T-helper 2 cell treated with Interferon-gamma antibody and Interleukin-4, amounts not matched to agents 5 μg/mL and 100 μg/mL, for 36 hours (primary cell): ENCODE measurements at places on chromosomes 7 and 10.

- no peak for DNase-seq
Measured at GRCh38 chr10:91117505-91117904, 103.0 kb upstream of the PCGF5 start.

DNA sequence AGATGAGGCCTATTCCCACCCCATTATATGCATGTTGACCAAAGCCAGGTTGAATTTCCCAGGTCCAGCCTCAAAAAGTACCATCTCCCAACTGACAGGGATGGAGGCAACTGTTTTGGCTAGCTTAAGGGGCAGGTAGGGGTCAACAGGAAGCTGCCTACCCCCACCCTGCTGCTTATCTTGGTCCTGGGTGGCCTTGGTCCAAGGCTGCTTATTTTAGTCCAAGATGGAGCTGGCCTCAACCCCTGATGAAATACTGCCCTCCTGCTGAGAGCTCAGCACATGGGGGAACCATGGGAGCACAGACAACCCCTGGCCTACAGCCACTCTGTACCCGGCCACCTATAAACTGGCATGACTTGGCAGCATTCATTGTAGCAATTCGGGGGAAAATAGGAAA is 23.1 kb downstream of the MYO1G start:
- DNase-seq = no peak

GRCh38 chr7:10571759-10572158 is 401.9 kb upstream of the PHF14 start:
- DNase-seq = no peak

GRCh38 chr10:124064676-124065075 is 28.7 kb downstream of the CHST15 start:
- no peak for DNase-seq

DNA sequence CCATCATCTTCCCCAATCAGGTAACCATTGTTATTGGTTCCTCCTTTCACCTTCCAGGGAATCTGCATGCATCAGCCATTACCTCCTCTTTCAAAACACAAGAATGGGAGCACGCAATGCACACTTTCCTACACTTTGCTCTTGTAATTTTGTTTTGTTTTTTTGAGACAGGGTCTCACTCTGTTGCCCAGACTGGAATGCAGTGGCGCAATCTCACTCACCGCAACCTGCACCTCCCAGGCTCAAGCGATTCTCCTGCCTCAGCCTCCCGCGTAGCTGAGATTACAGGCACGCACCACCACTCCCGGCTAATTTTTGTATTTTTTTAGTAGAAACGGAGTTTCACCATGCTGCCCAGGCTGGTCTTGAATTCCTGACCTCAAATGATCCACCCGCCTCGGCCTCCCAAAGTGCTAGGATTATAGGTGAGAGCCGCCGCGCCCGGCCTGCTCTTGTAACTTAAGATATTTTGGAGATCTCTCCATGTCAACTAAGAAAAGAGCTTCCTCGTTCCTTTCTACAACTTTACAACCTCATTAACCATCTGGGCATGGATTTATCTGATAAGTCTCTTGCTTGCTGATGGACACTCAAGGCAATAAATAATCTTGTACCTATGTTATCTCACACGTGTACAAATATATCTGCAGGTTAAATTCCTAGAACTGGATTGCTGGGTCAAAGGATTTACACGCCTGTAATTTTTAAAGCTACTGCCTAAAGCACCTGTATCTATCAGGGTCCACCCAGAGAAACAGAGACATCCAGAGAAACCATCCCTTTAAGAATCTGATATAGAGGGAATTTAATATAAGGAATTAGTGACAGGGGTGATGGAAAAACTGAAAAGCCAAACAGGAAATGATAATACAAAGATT is 4.2 kb downstream of the CYTH3 start:
- no peak for DNase-seq

GRCh38 chr10:7412237-7412927 is 1.5 kb upstream of the SFMBT2 start:
- peak; percentile 16 for DNase-seq

DNA sequence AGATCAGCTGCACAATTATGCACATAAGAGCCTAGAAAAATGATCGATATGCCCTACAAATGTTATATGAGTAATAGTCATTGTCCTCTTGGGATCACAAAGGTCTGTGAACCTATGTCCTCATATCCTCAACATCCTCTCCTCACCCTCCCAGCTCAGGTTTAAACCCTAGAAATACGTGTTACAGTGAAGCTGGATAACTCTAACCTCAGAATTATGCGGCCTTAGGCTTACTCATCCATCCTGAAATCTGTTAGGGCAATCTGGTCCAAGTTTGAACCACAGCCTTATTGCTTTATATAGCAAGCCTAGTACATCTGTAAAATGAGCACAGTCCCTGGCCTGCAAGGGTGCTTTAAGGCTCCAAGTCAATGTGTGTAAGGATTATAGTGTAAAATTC is 84.2 kb upstream of the FRMD4A start:
- no peak for DNase-seq

DNA sequence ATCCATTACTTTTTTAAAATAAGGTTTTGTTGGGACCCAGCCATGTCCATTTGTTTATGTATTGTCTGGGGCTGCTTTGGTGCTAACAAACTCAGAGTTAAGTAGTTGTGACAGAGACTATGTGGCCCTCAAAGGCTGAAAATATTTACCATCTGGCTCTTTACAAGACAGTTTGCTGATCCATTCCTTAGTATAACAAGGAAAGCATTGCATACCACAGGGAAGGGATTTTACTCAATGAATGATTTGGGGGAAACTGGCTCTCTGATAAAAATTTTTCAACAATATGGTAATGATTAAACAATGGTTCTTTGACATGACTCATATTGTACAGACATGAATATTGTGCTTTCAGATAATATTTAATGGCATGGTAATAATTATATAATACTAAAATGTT is 738.1 kb downstream of the KCNMA1 start:
- no peak for DNase-seq

DNA sequence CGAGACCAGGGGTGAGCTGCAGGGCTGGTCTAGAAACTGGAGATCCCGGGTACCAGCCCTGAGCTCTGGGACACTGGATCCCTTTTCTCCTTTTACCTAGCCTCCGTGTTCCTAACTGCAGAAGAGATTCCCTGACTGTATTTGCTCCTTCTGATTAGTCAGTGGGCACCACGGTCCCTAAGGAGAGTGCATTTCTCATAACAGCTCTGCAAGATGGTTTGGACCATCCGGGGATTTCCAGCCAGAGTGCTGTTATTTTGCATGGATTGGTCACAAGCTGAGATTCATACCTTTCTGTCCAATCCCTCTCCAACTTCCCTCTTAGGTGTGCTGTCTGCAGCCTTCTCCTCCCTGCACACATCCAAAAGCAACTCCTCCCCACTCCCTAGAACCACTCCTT is 122.6 kb downstream of the MYL10 start:
- no peak for DNase-seq

GRCh38 chr10:19843487-19843886 is 27.3 kb downstream of the PLXDC2 start:
- DNase-seq = no peak

DNA sequence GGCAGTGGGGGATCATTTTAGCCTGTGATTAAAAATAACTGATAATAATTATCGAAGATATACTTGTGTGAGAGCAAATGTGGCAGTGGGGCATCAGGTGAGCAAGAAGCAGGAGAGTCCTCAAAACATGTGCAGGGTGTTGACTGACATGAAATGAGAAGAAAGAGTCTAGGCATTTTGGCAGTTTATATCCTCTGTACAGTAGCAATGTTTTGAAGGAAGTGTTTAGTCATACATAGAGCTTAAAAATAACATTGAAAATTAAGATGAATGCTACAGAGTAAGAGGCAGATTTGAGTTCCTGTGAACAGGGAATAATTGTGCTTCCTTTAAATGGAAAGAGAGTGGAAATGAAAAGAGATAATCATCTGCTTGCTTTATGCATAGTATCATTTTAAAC is 47.4 kb downstream of the VPS50 start:
- DNase-seq = no peak

DNA sequence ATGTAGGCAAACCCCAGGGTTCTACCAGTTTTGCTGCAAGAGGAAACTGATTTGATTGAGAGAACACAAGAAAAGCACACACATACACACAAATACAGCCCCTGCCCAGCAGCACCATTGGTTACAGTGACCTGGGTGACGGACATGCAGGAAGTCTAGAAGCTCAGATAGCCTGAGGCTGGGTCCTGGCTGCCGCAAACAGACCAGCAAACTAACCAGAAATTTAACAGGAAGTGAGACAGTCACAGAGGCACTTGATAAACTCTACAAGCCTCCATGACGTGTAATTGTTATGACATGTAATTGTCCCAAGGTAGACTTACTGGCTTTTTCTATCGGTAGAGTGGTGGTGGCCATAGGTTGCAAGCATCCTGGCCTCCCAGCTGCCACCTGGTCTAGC is 58.9 kb downstream of the PRKAR2B start:
- DNase-seq = no peak

DNA sequence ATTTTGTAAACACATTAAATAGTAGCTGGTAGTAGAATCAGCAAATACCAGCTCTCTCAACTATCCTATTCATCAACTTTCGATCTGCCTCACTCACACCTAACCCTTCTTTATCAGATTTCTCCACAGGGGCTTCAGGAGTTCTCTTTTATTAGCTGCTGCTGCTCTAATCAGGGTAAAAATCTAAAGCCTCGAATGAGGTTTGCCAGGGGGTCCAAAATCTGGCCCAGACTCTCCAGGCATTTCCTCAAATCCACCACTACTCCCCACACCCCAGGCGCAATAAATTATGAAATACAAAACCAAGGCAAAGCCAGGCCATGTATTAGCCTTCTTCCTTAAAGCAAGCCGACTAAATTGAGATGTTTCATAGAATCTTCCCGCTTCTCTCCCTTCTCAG is 2.3 kb downstream of the RNF216 start:
- no peak for DNase-seq

DNA sequence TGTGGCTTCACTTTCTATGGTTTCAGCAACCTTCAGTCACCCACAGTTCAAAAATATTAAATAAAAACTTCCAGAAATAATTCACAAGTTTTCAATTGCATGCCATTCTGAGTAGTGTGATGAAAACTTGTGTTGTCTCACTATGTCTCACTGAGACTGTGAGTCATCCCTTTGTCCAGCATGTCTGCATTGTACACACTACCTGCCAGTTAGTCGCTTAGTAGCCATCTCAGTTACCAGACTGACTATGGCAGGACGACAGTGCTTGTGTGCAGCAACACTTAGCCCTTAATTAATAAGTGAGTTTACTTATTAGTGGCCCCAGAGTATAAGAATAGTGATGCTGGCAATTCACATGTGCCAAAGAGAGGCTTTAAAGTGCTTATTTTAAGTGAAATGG is 22.5 kb downstream of the CCDC186 start:
- no peak for DNase-seq

GRCh38 chr7:31105256-31105950 is 53.3 kb downstream of the ADCYAP1R1 start:
- no peak for DNase-seq

DNA sequence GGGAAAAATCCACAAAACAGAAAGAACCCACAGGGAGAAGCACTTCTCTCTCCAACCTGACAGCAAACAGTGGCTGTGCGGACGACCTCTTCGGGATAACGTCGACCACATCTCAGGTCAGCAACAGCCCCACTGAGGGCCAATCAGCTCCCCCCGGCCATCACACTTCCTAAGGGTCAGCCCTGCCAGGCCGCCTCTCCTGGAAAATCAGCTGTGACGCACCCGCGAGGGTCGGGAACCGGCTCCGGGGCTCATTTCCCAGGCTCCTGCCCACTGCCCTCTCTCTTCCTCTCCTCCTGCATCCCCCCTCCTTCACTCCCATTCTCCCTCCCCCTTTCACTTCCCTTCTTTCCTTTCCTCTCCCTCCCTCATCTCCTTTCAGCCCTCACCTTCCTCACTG is 118.3 kb downstream of the DIP2C start:
- DNase-seq = no peak

GRCh38 chr10:126083009-126083408 is 186.6 kb downstream of the FANK1 start:
- DNase-seq = no peak

DNA sequence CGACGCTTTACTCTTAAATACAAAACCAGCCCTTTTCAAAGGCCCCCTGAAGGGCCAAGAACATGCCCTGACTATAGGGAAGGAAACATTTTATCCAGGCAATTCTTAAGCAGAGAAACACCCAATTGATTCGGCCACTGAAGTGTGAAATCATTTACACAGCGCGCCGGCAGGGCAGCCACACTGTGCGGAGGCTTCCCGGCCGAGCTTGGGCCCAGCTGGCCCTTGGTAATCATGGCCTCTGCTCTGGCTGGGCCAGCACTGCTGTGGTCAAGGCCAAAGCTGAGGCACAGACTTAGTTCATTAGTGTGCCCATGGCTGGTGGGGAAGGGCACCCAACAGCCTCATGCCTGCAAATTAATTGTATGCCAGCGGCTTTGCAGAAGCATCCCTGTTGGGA is 143.7 kb upstream of the HABP2 start:
- no peak for DNase-seq

DNA sequence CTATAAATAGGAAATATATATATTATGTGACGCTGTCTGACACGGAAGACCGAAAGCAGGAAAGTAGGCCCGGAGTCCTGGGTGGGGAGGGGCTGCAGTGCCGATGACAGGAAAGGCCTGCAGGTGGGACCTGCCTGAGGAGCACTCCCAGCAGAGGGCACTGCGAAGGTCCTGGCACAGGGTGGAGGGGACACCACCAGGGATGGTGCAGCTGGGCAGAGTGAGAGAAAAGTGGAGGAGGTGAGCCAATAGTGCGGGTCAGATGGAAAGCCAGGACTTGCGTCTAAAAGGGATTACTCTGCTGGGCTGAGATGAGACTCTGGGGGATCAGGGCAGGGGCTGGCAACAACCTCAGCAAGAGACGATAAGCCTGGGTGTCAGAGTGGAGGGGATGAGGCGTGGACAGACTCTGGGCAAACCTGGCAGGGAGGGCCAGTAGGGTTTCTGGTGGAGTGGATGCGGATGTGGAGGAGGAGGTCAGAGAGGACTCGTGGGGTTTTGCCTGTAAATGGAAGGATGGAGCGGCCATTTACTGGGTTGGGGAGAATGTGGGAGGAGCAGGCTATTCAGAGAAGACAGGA is 118.2 kb upstream of the ZNF746 start:
- DNase-seq = no peak

DNA sequence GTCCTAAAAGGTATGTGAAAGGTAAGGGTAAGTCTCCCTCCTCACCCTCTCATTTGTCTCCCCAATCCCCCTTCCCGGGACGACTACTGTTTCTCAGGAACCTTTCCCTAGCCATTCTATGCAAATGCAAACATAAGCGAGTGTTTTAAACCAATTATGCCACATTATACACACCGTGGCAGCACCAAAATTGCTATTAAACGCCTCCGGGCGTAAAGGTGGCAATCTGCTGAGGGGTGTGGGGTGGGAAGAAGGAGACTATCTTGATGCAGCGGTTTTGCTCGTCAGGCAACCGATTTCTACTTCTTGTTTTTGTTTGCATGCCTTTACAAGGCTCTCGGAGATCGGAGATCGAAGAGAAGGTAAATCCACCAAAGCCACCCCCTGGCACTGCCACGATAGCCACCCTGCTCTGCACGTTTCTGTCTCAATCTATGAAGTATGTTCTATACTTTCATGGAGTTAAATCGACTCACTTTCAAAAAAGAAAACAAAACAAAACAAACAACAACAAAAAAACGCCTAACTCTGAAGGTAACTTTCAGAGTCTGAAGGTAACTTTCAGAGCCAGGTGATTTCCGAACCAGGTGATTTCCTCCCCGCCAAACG is 46.0 kb upstream of the CDK1 start:
- peak; percentile 10 for DNase-seq

- DNase-seq = no peak
Measured at GRCh38 chr10:22832066-22832602, 95.7 kb upstream of the ARMC3 start.
